Stimulated activated CD8-positive, alpha-beta memory T cell treated with anti-CD3 and anti-CD28 coated beads, Interleukin-7, amount 100 ng/mL, for 4 hours (primary cell): ENCODE measurements at places on chromosomes 4 and X.

GRCh38 chr4:82753725-82754410 lies 44.7 kb downstream of the SCD5 start:
- DNase-seq: no peak

DNA sequence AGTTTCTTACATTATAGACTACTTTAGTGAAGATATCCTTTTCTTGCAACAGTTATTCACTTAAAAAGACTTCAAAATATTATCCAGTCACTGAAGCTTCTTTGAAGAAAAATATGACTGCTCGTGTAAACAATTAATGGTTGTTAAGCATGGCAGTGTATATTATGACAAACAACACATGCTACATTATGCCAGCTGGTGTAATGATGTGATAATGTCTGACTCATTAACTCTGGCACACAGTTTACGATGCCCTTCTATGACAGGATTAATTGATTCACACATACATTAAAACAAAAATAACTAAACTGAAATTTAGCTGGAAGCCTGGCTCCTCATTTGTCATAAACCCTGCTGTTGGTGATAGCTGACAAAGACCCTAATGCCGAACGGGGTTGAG lies 22.4 kb downstream of the GK2 start:
- DNase-seq: no peak

DNA sequence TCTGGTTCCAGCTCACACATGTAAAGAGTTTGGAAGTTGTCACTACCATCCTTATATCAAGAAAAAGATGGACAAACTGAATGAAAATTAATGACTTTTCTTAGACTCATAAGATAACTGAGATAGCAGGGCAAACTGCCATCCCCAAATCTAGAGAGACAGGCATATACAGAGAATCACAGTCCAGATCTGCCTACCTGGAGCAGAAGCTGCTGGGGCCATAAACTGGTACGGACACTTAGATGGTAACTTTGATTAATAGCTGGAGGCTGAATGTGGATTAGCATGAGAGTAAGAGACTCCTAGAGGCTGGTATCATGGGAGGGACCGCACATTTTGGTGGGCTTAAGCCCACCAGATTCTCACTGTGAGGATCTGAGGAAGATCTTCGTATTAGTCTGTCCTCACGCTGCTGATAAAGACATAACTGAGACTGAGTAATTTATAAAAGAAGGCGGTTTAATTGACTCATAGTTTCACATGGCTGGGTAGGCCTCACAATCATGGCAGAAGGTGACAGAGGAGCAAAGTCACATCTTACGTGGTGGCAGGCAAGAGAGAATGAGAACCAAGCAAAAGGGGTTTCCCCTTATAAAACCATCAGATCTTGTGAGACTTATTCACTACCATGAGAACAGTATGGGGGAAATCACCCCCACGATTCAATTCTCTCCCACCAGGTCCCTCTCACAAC lies 10.8 kb upstream of the POLA1 start:
- no peak for DNase-seq

DNA sequence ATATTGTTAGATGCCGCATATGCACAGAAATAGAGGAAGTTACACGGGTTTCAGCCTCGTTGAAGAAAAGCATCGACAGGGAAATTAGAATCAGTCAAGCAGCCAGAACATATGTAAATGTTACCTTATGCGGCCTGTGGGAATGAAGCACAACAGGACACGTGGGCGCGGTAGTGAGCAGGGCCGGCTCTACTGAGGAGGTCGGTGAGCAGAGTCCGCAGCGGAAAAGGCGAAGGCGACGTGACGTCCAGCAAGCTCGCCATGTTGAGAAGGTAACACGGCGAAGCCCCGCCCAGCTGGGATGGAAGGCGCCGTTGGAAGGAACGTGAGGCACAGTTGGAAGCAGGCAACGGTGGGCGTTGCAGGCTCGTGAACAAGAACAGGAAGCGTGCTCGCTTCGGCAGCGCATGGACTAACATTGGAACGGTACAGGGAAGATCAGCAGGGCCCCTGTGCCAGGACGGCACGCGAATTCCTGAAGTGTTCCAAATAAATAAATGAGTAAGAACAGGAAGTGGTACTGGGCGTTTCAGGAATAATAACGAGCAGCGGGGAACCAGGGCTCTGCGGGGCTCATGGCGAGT lies 54.6 kb downstream of the MTNR1A start:
- DNase-seq: no peak

GRCh38 chr4:83631066-83631465 lies 95.2 kb downstream of the GPAT3 start:
- DNase-seq: no peak

DNA sequence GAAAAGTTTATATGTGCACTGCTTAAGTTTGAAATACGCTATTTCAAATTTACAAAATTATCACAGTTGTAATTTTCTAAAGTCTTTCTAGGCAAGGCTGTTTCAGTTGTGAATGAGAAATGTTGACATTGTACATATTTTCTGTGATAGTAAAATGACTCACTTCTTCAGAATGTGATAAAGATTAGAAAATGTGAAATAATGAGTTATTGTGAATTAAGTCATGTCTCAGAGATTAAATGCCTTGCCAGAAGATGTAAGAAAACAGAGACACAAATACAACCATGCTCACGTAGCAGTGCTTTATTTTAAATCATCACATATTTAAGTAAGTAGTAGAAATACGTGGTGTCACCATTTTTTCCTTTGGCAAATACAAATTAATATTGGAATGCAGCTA lies 768 bp downstream of the CLCN4 start:
- no peak for DNase-seq

DNA sequence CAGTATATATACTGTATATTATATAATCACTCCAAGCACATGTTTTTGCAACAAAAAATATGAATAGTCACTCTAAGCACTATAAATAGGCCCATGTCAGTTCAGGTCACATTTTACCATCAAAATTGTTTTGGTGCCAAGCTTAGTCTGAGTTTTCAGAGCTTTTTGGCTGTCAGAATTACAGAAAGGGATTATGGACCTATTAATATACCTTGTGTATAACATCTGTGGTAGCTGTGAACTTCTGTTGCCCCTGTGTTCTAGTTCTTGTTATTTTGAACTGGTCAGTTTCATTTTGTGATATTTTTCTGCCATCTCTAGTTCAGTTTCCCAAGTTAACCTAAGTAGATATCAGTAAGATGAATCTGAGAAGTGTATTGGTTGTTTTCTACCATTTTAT lies 22.9 kb downstream of the EXOC1 start:
- no peak for DNase-seq

- no peak for DNase-seq
Measured at GRCh38 chr4:61201961-61202637, 2.0 kb downstream of the ADGRL3 start.

DNA sequence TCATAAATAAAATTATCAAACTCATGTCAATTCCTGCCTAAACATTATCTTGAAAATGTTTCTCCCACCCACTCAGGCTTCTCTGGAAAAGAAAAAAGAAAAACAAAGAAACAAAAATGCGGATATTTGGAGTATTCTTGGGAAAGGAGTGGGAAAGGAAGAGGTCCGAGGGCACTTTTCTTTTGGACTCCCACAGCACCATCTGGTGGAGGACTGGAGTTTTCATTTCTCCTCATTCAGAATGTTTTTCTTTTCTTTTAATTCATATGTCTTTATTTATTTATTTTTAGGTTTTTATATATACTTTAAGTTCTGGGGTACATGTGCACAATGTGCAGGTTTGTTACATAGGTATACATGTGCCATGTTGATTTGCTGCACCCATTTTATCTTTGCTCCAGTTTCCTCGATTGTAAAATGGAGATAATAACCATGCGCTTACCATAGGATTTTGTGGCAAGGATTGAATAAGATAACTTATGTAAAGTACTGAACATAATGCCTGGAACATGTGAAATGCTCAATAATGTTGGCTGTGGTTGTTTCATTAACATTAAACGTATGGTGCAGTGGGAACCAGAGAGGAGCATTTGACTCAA lies 8.0 kb upstream of the KCNE5 start:
- DNase-seq: no peak

DNA sequence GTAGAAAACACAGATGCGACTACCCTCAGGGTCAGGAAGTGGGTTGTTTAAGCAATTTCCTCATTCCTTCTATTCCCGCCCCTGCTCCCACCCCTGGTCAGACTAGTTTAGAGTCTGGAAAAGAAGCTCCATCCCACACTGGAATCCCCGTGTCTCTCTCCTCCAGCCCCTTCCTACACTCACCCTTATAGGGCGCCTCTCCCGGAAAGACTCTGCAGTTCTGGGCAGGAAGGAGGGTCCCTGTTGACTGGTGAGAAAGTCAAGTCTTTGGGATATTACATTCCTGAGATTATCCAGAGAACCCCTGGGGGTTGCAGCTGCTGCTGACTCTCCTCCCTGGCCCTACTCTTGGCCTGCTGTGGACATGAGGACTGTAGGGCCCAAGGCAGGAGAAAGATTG lies 11.9 kb downstream of the STARD8 start:
- DNase-seq: no peak

GRCh38 chrX:82362990-82363389 lies 1145.1 kb upstream of the POU3F4 start:
- no peak for DNase-seq

GRCh38 chr4:73684097-73684496 lies 56.3 kb upstream of the CXCL8 start:
- no peak for DNase-seq

GRCh38 chr4:18582841-18583240 lies 561.3 kb upstream of the LCORL start:
- DNase-seq: no peak

DNA sequence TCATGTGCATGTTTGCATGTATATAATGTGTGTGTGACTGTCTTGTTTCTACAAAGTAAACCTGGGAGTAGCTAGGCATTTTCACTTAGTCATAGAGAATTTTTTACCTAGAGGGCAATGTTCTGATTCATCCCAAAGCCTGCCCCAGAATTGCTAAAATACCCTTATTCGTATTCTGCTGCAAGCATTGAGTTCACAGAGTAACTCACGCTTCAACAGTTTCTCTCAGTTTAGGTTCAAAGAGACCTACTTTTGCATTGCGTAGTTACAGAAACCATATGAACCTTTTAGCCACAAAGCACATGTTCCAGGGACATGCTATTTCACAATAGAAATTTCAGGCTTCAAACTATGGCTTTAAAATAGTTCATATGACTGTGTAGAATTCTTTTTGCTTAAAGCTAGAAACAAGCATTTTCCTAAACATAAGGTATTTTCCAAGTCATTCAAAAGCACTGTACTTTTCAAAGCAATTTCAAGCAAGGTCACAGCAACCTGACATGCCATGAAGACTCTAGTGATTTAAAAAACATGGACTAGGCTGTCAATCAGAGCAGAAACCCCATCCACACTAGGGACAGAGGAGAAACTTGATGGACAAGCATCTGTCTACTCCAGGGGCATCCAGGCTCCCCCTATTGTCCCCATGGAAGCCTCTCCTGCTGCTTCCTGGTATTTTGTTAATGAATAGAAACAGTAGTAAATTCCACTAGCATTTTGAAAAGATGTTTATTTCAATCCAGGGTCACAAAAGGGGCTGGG lies 81.5 kb upstream of the MAPK10 start:
- DNase-seq: no peak

GRCh38 chrX:129741880-129742758 lies 3.3 kb downstream of the XPNPEP2 start:
- no peak for DNase-seq

- no peak for DNase-seq
Measured at GRCh38 chr4:15469402-15470127, at the start of gene CC2D2A. CC2D2A (plus strand) TSS chr4:15469882; CDS start chr4:15475933, 6,051 bp downstream.
